ENCODE measurements at places on chromosomes 2 and 18.

GRCh38 chr2:218569038-218569431, 396 bp downstream of the CNOT9 start:
- peak; percentile 42 for DNase-seq

DNA sequence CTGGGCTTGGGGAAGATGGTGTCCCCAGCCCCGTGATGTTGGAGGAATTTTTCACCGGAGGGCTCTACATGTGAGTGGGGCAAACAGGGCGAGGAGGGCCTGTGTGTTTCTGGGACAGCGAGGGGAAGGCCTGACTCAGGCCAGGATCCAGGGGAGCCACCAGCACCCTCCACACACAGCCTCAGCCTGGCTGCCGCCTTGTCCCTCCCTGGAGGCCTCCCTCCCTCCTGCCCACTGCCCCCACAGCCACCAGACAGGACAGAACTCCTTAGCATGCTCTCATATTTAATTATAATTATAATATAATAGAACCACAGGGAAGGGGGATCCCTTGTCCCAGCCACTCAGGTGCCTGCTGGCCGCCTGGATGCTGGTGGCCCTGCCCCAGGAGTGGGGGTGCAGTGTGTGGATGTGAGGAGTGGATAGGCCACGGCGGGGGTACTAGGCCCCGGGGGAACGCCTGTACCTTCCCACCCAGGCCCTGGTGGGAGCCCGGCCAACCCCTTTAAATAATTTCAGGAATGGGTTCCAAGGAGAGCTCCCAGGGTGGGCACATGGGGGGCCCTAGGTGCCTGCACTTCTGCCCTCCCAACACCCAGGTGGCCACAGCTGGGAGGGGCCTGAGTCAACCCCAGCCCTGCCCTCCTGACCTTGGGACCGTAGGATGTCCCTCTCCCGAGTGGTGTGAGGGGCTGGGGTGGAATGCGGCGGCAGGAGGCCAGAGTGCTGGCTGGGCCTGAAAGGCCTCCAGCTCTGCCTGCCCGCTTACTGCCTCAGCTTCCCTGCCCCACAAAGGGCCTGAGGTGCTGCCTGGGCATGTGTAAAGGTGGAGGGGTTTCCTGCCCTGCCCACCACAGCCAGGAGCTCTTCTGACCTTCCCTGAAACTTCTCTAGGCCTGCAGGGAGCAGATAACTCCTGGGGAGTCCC, 8.8 kb downstream of the PDCD1 start:
- no peak for DNase-seq

- DNase-seq, result peak; percentile 63
These were observed 301.9 kb downstream of the ZEB2 start for GRCh38 chr2:144217853-144218633.

DNA sequence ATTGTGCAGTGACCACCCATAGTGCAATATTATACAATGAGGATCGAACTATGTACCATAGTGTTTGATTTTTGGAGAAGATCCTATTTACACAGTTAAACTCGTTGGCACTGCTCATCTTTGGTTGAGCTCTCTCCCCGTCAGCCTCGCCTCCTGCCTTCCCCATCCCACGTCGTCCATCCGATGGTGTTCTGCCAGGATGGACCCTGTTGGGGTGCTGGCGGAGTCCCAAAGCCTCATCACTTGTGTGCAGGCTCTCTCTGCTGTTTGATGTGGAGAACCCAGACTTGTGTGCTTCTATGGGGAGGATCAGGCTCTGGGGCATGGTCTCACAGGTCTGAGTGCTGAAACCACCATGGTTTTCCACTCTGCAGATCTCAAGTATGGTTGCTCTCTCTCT, 85.4 kb downstream of the ITGB1BP1 start:
- no peak for DNase-seq

DNA sequence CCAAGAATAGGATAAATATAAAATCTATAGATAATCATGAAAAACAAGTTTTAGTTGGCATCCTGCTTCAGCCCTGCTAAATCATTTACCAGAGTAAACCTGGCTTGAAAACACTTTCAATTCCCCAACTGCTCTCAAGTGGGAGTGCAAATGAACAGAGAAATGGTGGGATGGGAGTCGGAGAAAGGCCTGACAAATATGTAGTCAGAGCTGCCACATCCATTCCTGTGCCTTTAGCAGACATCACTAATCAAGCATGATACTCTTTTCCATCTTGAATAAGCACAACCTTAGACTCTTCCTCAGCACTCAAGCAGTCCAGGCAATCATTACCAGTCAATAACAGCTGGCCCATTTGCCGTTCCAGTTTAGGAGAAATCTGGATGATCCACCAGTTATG, 101.3 kb downstream of the ANKRD44 start:
- DNase-seq, result no peak

GRCh38 chr18:78641689-78642231, 337.9 kb upstream of the SALL3 start:
- no peak for DNase-seq

DNA sequence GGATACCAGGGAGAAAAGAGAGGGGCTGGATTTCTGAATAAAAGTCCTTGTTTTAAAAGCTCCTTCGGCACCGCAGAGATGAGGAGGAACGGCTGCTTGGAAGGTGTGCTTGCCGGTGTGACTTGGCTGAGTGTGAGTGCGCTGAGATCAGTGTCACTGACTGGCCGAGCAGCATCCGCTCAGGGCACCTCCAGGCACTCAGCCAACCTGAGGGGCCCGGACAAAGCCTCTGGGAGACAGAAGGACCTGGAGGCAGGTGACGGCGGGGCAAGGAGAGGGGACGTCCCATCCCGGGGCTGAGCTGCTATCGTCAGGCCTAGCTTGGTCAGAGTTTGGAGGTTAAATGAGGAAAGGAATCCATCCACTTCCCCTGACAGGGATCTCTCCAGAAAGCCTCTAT, 16.8 kb upstream of the ALLC start:
- DNase-seq, result no peak

DNA sequence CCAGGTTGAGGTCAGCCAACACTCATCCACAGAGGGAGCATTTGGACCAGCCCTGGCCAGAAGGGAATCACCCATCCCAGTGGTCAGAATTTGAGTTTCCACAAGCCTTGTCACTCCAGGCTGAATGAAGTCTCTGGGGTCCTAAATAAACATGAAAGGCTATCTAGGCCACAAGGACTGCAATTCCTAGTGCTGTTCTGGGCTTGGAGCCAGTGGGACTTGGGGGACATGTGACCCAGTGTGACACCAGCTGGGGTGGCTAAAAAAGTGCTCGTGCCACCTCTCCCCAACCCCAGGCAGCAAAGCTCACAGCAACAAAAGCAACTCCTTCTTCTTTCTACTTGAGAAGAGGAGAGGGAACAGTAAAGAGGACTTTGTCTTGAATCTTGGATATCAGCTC, 91.7 kb downstream of the MDH1 start:
- no peak for DNase-seq

- DNase-seq, result no peak
These were observed 48.4 kb downstream of the TMEFF2 start for GRCh38 chr2:192146069-192147015.

DNA sequence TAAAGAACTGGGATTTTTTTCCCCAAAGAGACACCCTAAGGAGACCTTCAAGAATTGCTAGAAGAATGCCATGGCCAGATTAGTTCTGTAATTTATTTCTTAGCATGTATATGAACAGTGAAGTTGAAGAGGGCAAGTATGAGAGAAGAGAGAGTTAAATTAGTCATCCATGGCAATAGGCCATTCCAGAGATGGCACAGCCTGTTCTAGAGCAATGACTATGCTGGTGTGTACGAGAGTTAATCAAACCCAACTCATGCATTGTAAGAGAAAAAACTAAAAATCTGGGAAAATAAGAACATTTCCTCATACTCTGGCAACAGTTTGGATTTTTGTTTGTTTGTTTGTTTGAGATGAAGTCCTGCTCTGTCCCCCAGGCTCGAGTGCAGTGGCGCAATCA, 112.1 kb upstream of the PIK3C3 start:
- no peak for DNase-seq

DNA sequence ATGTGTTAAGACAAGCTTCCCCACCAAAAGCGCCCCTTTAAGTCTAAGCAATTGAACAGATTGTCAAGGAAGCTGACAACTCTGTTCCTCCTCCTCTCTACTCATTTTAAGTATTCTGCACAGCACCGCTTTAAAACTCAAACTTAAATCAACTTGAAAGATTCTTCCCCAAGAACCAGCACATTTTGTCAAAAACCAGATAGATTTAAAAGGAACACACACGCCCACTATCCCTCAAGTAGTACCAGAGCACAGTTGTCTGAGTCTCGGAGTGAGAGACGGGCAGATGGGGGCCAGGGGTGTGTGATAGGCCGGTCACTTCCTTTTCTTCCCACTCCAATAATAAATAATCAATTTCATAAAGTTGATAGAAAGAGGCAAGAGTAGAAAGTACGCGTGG, 67.7 kb upstream of the POU3F3 start:
- no peak for DNase-seq

DNA sequence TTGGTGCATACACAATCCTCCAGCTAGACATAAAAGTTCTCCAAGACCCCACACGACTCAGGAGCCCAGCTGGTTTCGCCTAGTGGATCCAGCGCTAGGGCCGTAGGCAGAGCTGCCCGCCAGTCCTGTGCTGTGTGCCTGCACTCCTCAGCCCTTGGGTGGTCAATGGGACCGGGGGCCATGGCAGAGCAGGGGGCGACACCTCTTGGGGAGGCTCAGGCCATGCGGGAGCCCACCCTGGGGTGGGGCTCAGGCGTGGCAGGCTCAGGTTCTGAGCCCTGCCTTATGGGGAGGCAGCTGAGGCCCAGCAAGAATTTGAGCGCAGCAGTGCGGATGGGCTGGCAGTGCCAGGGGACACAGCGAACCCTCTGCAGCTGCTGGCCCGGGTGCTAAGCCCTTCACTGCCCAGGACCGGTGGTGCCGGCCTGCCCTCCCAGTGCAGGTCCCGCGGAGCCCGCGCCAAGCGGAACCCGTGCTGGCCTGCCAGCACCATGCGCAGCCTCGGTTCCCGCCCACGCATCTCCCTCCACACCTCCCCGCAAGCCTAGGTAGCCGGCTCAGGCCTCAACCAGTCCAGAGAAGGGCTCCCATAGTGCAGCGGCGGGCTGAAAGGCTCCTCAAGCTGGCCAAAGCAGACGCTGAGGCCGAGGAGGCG, 1566.6 kb upstream of the SLC39A10 start:
- DNase-seq, result no peak

DNA sequence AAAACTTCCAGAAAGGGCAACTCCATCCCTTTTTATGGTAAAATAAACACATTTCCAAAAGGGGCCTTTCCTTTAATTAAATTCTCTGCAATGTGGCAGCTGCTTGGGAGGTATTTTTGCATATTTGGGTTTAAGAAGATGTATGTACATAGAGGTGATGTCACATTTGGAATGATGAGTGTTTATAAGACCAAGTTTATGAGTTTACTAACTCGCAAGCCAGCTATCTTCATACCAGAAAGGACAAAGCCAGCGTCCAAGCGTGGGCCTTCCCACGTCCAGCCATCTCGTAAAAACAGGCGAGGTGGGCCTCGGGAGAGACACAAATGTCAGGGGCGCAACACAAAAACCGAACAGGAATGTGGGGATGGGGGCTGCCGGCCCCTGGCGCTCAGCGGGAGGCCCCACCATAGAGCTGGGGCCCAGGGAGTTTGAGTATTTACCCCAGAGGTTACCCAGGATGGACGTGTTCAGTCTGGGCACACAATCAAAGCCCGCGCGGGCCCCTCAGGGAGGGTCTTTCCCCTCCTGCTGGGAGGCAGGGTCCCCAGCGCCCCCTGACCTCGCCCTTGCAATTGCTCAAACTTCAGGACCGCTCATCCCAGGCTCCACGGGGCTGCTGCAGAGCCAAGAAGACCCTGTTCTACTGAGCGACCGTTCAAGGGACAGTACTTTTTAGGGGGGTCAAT, 137.3 kb downstream of the TWIST2 start:
- no peak for DNase-seq

DNA sequence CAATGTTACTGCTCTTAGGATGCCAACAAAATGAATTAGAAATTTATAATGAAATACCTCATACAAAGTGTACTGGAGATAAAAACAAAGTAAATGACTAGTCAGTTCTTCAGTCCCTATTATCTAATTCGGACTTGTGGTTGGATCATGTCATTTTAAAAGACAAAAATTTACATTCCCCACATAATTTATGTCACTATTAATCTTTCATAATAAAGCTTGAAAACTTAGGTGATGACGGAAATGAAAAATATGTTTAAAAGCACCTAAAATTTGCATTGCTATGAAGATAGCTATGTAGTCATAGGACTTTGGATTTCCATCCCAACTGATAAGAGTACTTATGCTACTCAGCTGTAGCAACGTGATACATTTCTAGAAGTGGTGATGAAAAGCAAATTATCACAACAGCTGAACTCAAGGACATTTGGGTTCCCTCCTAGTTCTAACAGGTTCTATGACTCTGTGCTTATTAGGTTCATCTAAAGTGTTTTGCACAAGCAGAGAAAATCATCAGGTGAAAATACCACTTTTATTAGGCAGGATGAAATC, 58.4 kb downstream of the LRPPRC start:
- no peak for DNase-seq

- no peak for DNase-seq
These were observed 109.7 kb downstream of the CD8B2 start for GRCh38 chr2:106596844-106597243.

DNA sequence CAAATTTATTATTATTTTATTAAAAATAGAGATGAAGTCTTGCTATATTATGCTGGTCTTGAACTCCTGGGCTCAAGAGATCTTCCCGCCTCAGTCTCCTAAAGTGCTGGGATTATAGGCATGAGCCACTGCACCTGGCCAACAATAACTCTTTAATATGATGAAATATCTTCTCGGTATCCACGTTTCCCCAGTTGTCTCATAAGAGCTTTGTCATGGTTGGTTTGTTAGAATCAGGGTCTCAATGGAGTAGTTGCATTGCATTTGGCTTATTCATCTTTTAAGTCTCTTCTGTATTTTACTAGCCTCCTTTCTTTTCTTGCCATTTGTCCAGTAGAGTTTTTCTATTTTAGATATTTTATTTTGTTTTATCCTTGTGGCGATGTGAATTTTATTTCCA, 32.7 kb upstream of the DLX2 start:
- no peak for DNase-seq

GRCh38 chr18:59500765-59501164, 141.7 kb upstream of the LMAN1 start:
- no peak for DNase-seq

- DNase-seq, result no peak
These were observed 205.7 kb downstream of the SOCS6 start for GRCh38 chr18:70494524-70494923.

- DNase-seq, result no peak
These were observed 290.5 kb downstream of the NOL4 start for GRCh38 chr18:33934258-33934657.

DNA sequence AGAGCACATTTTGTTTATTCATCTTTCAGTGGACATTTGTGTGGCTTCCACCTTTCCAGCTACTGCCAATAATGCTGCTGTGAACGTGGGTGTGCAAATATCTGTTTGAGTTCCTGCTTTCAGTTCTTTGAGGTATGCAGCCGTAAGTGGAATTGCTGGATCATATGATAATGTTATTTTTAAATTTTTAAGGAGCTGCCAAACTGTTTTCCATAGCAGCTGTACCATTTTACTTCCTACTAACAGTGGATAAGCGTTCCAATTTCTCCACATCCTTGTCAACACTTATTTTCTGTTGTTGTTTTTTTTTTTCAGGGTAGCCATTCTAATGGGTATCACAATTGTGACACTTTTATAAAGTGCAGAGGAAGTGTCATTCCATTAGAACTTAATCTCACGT, 162.5 kb downstream of the NCK2 start:
- no peak for DNase-seq
